ENCODE measurements at places on chromosomes 5 and 9.

GRCh38 chr5:66438087-66438486 lies 158.1 kb upstream of the MAST4 start:
- no peak for DNase-seq

GRCh38 chr5:54630738-54631359 lies 113.3 kb downstream of the SNX18 start:
- no peak for DNase-seq

GRCh38 chr5:177124486-177124991 lies 9.0 kb upstream of the NSD1 start:
- no peak for DNase-seq

- no peak for DNase-seq
These were observed 437.9 kb downstream of the RAB3C start for GRCh38 chr5:59020611-59021285.

DNA sequence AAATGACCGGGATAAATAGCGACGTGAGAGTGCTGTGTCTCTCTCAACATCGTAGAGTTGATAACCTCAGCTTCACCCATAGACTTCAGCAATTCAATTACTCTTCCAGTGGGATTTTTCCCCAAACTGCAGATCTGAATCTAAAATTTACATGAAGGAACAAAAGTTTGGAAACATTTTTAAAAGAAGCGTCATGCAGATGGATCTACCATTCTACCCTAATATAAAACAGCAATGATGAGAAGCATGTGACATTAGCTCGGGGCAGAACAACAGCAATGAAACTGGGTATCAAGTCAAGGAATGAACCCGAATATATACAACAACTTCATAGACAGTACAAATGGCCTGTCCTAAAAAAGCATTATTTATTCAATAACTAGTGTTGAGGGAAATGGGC lies 18.8 kb downstream of the GLT6D1 start:
- no peak for DNase-seq
